ENCODE measurements at places on chromosomes 6 and 20.

- no peak for DNase-seq
These were observed 275.9 kb downstream of the RNF144B start for GRCh38 chr6:18663011-18663410.

- DNase-seq = no peak
These were observed 992.5 kb upstream of the CITED2 start for GRCh38 chr6:140366991-140367390.

GRCh38 chr6:68169922-68170321 is 465.2 kb upstream of the ADGRB3 start:
- no peak for DNase-seq

DNA sequence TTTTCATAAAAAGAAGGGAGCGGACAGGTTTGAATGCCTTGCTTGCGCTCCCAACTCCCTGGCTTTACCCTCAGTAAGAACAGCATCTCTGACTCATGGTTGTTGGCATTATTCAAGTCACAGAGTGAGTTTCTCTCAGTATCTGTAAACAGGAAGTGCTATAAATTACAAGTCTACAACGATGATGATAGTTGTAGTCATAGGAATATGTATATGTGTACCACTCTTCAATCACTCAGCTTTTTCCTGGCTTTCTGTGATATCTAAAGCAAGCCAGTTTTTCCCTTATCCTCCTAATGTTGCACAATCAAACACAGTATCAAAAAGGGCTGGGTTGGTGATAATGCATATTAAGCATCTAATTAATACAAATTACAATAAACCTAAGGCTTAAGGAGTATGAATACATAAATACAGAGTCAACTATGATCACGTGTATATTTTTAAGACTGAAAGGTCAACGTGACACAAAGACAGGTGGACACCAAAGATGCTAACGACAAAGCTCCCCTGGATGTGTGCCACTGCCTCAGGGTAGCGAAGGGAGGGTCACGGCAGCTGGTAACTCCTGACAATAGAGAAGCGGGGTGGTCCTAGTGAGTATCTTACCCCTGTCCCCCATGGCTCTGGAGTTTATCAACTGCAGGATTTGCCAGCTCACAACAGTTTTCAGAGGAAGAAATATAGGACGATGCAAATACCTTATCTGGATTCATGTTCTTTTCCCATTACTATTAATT is 202.8 kb downstream of the BTBD9 start:
- no peak for DNase-seq

DNA sequence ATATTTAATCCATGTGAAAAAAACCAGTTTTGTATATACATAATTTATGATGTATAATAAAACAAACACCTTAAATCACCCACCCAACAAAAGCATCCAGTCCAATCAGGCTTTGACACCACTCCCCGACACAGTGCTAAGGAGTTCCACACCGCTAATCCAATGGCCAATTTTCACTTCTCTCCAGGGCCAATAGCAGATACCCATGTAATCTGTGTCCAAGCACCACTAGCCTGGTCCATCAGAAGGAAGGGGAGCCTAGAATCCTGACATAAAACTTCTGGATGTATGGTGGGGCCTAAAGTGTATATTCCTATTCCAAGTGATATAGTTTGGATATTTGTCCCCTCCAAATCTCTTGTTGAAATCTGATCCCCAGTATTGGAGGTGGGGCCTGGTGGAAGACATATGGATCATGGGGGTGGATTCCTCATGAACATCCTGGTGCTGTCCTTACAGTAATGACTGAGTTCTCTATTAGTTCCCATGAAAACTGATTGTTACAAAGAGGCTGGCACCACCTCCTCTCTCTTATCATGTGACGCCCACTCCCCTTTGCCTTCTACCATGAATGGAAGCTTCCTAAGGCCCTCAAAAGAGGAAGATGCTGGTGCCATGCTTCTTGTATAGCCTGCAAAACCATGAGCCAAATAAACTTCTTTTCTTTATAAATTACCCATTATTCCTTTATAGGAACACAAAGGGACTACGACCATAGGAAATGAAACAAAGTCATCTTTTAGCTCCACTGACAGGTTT is 20.8 kb downstream of the RALGAPA2 start:
- no peak for DNase-seq

GRCh38 chr6:44023586-44024454 is 103.4 kb downstream of the MRPL14 start:
- no peak for DNase-seq

DNA sequence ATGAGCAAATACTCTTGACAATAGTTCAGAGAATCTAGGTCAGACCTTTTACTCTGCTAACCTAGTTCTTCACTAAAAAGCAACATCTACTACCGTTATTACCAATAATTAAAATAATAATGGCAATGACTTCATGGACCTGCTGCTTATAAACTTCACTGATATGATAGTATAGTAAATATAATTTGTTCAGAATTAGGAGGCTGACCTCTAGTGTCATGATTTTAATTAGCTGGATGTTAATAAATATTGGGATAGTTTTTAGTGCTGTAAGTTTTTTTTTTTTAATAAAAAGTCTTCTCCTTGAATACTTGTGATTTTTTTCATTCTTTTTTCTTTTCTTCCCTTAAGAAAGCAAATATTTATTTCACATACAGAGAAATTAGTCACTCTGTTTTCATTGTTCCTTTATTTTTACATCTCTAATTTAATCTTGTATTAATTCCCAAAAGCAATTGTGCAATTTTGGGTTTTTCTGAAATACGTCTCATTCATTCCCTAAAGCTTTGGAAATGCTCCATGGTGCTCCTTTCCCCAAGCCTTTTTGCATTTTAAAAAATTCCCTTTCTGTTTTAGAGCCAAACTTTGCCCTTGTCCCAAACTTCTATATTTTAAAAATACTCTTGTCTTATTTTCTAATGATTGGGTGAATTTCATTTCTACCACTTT is 46.6 kb upstream of the UST start:
- DNase-seq = no peak

- no peak for DNase-seq
These were observed 34.6 kb upstream of the SCUBE3 start for GRCh38 chr6:35178932-35179832.

DNA sequence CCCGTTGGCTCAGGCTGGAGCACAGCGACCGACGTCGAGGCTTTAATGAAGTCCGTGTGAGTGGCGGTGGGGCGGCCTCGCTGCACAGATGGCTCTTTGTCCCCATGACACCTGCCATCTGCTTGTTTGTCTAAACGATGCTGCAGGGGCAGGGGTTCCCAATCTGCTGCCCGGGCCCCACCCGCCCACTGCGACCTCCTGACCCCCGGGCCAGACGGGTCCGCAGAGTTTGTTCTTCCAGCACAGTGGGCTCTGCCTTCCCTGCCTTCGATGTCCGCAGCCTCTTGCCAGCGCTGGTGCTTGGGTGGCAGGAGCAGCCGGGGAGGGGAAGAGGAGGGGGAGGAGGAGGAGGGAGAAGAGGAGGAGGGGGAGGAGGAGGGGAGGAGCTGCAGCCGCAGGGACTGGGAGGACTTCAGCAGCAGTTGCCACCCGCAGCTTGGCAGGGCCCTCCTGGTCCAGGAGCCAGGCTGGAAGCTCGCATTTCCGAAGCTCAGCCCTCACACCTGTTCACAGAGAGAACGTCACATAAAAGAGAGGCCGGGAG is 210.0 kb downstream of the DLL1 start:
- no peak for DNase-seq

- no peak for DNase-seq
These were observed 10.4 kb upstream of the PXDC1 start for GRCh38 chr6:3761989-3762270.

DNA sequence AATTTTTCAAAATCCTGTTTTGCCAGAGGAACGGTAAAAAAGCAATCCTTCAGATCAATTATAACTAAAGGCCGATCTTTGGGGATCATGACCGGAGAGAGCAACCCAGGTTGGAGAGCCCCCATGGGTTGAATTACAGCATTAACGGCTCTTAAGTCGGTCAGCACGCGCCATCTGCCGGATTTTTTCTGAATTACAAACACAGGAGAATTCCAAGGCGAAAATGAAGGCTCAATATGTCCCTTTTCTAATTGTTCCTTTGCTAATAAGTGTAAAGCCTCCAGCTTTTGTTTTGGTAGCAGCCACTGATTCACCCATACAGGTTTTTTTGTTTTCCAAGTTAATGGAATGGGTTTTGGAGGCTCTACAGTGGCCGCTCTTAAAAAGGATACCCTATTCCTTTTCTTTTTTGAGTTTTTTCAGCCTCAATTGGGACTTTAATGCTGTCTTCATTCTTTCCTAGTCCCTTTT is 16.9 kb upstream of the PTCRA start:
- peak; percentile 48 for DNase-seq

GRCh38 chr6:44076356-44077213 is 50.7 kb downstream of the MRPL14 start:
- no peak for DNase-seq

- DNase-seq = no peak
These were observed 96.0 kb downstream of the SOBP start for GRCh38 chr6:107585815-107586435.

DNA sequence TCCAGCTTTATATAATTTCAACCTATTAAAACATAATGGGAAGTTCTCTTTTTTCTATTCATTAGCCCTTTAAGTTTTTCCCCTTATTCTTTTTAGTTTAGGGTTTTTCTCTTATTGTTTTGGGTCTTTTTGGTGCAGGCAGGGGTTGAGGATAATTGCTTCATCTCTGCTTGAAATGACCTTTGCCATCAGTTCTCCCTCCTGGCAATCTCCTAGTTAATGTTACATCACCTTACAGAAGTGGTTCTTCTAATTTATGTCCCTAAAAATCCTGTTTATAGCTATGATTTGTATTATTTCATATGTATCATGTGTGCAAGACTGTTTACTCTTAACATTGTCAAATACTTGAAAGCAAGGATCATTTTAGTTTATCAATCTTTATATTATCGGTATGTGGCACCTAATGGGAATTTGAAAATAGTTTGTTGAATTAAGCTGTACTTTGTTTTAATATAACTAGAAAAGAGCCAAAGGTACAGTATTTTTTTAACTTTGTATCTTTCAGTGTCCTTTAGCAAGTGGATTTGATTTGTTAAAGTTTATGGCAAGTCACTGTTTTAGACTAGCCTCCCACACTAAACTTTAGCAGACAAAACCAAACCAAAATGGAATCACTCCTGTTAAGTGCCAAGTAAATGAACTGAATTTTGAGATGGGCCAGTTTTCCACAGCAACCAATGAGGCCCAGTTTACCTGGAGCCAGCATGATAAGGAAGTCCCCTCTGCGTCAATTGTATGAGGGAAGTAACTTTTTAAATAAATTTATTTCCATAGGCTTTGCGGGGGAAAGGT is 26.6 kb upstream of the RUNX2 start:
- no peak for DNase-seq

DNA sequence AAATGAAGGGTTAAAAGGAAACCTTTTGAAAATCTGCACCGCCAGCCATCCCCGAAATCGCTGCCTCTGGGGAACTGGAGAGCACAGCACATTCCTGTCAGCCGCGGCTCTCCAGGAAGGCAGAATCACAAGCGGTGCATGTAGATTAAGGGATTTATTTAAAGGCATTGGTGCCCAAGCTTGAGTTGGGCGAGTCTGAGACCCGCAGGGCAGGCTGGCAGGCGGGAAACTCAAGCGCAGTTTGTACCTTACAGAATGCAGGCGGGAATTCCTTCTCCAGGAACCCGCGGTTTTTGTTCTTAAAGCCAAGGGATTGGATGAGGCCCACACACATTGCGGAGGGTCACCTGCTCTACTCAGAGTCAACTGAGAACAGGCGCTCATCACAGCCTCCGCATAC is 10.8 kb downstream of the GPR31 start:
- no peak for DNase-seq

- no peak for DNase-seq
These were observed 313.6 kb upstream of the SULF2 start for GRCh38 chr20:48098866-48099265.

GRCh38 chr20:17648791-17649730 is 33.0 kb downstream of the RRBP1 start:
- DNase-seq = no peak

DNA sequence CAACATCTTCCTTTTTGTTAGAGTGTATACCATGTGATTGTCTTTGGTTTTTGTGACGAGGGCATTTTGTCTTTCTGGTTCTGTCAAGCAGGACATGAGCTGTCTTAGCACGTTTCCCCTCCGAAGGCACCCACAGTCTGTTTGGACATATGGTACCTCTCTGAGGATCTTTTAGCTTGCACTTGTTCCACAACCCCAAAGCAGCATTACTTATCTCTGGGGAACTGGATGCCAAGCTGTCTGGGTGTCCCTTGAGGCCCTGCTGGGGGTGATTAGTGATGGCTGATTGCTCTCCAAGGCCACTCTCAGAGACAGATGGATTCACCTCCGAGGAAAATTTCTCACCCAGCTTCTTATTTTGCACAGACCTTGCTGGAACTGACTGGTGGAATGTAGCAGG is 445.0 kb upstream of the CHD6 start:
- no peak for DNase-seq

GRCh38 chr6:90940812-90941481 is 354.1 kb upstream of the MAP3K7 start:
- no peak for DNase-seq

- DNase-seq = no peak
These were observed 143.0 kb downstream of the FNDC1 start for GRCh38 chr6:159312206-159312605.

GRCh38 chr20:54140067-54140466 is 33.7 kb downstream of the CYP24A1 start:
- DNase-seq = no peak

GRCh38 chr6:56642366-56643261 is at the start of gene DST:
Gene DST, minus strand, starts transcription at chr6:56642889.
- DNase-seq = no peak

DNA sequence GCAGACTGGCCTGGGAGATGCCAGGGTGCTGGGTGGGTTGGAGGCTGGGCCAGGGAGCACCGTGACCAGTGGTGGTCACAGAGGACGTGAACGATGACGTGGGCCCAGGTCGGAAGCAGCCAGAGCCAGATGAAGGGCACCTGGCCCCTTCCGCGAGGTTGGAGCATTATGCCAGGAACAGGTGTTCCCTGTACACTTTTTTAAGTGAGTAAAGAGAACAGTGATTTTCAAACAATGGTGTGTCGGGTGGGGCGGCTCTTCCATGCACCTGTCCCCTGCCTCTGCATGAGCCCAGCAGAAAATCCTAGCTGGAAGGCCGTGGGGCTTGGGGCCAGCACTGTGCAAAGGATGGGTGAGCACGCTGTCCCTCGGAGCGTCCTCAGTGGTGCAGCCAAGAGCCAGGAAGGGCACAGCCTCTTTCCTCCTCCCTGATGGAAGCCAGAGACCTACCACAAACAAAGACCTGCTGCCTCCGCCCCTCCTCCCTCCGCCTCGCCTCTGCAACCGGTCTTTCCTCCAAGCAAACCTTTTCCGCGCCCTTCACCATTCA is 350.5 kb downstream of the ZFAND3 start:
- DNase-seq = no peak

GRCh38 chr6:13418844-13419243 is 68.6 kb downstream of the GFOD1 start:
- DNase-seq = no peak
